ENCODE measurements at places on chromosomes 2 and 18.

DNA sequence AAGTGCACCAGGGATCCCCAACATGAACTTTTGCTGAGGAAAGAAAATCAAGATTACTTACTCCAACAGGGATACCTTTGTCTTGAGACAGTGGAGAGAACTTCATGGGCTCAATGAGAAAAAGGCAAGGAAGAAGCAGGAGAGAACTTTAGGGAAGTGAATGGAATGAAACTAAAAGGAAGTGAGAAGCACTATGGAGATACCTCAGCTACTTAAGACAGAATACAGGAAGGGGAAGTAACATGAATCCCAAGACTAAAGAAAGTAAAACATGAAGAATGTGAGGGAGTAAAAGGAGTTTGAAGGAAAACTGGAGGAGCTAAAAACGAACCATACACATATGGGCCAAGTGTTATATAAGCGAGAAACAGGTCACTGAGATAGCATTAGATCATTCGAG is 32.4 kb upstream of the ACTR3 start:
- no peak for DNase-seq

DNA sequence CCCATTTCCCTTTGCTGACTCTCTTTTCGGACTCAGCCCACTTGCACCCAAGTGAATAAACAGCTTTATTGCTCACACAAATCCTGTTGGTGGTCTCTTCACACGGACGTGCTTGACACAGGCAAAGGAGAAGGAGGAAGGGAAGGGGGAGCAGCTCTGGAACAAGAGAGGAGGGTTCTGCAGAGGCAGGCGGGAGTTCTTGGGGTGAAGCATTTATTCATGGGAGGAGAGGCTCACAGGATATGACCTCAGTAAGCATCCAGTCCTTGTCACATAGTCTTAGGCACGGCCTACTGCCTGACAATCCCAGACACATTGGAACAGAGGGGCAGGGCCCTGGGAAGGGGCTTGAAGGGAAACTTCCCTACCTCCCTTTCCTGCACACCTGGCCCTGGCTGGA is 171.7 kb upstream of the HS6ST1 start:
- DNase-seq = no peak

DNA sequence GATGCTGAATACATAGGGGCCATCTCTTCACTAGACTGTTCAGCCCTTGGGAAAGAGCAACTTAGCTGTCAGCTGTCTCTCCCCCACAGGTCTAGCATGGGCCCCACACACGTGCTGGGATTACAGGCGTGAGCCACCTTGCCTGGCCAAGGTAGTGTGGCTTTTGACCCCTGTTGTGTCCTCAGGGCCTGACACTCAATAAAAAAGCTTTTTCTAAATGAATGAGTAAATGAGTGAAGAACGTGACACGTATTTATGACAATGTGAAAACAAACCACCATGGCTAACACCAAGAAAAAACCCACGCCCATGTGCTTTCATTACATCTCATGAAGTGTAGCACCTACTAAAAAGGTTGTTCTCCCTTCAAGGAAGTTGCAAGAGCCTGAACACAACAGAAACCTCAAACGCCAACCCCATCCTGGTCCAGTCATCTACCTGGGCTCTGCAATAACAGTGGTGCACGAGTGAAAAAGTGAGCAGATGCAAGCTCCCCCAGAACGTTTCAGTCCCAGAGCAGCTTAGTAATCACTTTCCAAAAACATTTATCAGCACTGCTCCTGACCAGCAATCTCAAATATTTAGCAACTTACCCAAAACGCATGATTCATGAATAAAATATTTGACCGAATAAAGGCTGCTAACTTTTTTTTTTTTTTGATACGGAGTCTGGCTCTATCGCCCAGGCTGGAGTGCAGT is 3.4 kb downstream of the WDFY1 start:
- no peak for DNase-seq

DNA sequence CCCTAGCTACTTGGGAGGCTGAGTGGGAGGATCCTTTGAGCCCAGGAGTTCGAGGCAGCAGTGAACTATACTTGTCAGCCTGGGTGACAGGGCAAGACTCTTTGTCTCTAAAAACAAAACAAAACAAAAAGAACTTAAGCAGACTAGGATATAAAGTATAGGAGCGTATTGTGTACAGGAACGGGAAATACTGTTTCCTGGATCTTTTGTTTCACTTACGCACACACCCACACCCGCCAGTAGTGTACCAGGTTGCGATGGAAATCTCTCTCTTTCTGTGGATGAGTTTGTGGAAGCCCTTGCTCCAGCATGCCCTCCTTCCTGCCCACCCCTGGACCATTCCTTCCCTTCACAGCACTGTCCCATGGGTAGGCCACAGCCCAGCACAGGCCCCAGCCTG is 136.3 kb downstream of the RPIA start:
- no peak for DNase-seq

GRCh38 chr18:61216051-61216450 is 117.2 kb upstream of the CDH20 start:
- no peak for DNase-seq

DNA sequence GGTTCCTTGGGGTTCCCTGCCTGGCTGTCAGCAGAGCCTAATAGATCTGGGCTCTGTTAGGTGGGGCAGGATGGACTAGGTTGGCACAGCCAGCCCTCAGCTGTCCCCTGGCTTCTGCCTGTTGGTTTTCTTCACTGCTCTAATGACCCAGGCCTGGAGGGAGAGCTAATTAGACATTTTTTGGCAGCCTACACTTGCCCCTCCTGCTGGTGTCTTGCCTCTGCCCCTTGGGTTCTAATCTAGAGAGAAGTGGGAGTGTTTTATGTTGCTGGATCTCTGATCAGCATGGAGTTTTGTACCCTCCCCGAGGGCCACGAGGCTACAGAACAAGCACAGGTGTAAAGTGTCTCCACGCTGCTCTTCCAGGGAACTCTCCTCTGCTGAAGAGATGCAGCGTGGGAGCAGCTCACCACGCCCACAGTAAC is 199.4 kb upstream of the RASGRP3 start:
- DNase-seq = no peak

GRCh38 chr2:727071-727470 is 49.9 kb upstream of the TMEM18 start:
- DNase-seq = no peak

DNA sequence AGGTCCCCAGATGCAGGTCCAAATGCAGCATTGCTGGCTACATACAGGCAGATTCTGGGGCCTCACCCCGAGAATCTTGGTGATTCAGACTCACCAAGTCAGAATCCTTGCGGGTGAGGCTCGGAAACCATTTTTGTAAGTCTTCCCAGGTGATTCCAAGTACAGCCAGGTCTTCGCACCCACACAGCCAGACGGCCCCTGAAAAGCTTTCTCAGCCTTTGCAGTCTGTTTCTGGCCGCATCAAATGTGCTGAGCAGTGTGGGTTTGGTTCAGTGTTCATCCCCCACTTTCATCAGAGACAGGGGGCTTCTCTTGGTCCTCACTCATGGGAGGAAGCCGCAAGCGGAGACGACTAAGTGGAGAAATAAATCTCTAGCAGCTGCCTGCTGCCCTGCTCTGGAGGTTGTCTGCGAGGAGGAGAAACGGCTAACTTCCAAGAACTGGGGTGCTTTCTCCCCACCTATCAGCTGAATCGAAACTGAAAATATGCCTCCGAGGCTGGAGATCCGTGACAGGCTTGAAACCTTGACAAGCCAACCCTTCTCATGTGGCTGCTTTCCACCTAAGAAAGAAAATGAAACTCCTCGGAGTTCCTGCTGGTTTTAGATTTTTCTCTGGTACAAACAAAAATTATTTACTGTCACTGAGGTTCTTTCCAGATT is 8.9 kb upstream of the TMEM185B start:
- DNase-seq = no peak

- no peak for DNase-seq
Measured at GRCh38 chr2:5974477-5974876, 282.3 kb downstream of the SOX11 start.

GRCh38 chr2:66587216-66587615 is 152.3 kb downstream of the MEIS1 start:
- DNase-seq = no peak

GRCh38 chr18:63131106-63131958 is 188.2 kb downstream of the BCL2 start:
- peak; percentile 37 for DNase-seq

DNA sequence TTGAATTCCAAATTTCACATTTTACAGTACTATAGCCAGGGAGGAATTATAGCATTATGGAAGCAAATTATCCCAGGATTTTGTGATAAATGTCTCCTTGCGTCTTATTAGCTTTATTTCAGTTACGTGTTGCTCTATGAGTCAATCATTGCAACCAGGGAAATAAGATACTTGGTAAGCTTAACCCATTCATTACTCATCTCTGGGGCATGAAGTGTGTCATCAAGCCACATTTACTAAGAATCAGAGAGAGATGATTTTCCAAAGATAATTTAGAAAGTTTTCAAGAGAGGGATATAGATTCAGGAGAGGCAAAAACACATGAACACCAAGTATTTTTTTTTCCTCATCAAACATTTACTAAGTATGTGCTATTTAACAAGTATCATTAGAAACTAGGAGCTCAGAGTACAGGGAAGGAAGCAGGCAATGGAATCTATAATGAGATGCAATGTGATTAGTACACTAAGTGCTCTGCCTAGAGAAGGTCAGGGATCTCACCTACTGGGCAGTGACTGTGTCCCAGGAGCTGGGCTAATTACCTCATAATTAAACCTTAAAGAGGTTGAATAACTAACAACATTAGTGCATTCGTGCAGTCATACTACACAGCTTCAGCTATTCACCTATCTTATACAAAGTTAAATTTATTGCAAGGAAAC is 217.8 kb upstream of the NXPH2 start:
- no peak for DNase-seq

GRCh38 chr18:63368611-63369010 is 1.6 kb upstream of the KDSR start:
- no peak for DNase-seq

DNA sequence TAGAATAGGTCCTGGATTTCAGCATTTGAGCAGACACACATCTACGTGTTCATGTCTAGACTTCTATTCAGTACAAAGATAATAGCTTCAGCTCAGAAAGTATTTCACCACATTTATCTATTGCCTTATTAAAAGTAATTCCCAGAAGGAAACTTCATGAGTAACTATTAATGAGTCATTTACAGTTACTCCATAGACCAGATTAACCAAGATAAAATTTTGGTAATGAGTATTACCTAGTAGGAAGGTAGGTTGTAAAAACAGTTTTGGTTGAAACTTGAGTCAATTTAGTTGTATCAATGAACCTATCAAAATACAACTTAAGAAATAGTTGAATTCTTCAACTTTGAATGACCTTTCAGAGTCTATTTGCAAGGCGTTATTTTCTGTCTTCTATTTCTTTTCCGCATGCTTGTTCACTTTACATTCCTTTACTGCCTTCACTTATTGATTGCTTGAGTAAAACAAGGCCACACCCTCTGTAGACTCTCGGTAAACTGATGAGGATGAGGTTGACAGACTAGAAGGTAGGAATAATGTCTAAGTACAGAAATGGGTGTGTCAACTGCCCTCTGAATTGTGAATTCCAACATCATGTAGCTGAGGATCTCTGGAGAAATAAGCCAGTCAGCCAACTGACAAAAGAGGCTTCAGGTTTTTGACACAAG is 1165.6 kb upstream of the ZEB2 start:
- no peak for DNase-seq

DNA sequence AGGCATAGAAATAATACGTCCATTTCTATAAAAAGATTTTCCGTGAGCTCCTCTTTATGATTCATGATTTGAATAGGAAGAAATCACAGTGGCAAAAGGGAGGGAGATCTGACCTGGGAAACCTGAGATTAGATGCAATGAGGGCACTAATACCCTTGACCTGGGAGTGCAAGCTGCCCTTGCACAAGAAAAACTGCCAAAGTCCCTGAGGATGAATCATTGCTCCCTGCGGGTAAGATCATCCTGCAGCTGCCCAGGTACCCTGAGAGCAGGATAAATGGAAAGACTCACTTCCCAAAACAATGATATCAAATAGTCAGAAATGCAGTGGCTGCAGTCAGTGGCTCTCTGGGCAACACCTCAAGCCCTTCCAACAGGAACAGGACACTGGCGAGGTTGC is 11.6 kb downstream of the FHL2 start:
- DNase-seq = no peak

DNA sequence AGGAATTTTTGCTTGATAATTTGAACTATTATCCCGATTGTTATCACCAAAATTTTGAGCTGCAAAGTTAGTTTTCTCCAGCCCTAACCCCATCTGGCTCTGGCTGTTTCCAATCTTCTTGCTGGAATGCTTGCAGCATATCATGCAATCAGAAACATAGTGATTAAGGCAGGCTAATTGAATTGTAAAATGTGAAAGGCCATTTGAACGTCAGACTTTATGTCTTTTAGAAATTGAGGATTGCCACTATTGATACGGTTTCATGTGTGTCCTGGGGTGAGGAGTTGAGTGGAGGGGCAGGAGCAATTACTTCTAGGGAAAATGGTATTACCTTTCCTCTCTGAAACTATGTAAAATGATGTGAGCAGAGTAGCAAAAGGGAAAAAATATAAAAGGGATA is 1674.5 kb upstream of the LRRTM1 start:
- no peak for DNase-seq

DNA sequence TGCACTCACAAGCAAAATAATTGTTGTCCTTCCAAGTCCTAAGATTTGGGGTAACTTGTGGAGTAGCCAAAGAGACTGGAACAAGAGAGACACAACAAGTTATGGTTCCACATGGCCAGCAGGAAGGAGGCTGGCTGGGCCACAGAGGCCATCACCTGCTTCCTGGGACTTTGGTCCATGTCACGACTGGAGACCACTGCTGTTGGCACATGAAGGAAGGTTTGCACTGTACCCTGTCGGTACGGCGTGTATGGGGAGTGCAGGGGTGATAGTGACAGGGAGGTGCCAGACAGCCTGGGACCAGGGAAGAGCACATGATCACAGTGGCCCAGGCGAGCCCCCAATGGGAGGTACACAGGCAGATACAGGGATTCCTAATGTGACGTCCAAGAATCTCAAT is 15.5 kb downstream of the SLC66A2 start:
- DNase-seq = no peak

Data from NCI-H510A (cell line).